Mucosa of descending colon (tissue), 3 donors: ENCODE measurements at places on chromosomes 7 and 10.
A peak's percentile ranks its signal among the peaks of the same experiment; 100 is the strongest.

DNA sequence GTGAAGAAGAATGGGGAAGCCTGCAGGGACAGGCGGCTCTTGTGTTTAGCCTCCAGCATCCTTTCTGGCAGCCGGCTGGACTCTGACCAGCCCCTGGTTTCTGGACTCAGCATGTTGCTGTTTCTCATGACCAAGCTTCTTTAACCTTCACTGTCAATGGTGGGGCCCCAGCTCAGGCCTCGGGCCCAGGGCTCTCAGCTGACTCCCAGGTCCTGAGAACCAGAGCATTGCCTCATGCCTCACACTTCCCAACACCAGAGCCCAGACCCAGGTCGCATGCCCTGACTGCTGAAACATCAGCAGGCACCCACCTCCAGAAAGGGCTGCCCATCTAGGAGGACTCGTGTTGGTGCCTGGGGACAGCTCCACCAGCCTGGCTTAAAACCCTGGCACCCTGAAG is 34.8 kb upstream of the FGFR2 start:
- no peak for DNase-seq

GRCh38 chr7:63038987-63039386 is 959.7 kb upstream of the ZNF722 start:
- no peak for DNase-seq

DNA sequence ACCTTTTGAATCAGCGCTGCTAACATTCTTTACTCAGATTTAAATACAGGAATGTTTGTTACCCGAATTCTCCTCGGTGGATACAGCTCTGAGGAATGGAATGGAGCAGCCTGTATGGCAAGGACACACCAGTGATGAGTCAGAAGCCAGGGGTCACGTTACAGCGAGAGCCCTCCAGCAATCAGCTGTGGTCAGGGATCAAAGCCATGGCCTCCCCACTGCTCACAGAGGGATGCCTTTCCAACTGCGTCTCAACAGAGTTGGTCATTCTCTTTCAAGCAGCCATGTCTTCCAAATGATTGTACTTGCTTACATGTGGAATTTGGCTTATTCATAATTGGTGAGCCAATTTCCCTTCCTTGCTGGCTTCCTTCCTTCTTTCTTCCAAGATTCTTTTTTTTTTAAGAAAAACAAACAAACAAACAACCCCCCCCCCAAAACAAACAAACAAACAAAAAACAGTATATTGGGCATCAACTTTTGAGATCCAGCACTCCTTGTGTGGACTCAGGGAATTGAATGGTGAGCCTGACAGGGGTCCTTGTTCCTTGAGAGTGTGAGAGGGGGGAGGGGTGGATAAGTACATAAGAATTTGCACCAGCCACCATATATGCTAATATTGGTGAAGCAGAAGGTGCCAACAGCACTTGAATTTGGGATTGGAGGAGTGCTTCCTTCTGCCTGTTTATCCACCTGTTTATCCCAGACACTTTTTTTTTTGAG is 100.2 kb downstream of the ATXN7L1 start:
- DNase-seq = no peak

DNA sequence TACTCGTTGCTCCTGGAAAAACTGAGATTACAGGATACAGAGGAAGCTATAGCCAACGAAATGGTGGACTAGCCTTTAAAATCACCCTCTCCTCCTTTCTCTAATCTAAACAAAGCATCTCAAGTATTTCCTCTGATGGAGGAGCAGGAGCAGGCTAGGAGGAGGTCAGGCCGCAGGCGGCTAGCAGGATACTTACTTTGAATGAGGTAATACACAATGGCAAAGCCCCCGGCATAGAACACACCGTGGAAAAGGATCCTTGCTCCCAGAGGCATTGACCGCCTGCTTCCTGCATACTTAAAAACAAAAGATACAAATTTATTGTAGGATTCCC is 64.4 kb downstream of the STK17A start:
- no peak for DNase-seq

- no peak for DNase-seq
Measured at GRCh38 chr7:132882714-132883428, 199.0 kb downstream of the CHCHD3 start.

DNA sequence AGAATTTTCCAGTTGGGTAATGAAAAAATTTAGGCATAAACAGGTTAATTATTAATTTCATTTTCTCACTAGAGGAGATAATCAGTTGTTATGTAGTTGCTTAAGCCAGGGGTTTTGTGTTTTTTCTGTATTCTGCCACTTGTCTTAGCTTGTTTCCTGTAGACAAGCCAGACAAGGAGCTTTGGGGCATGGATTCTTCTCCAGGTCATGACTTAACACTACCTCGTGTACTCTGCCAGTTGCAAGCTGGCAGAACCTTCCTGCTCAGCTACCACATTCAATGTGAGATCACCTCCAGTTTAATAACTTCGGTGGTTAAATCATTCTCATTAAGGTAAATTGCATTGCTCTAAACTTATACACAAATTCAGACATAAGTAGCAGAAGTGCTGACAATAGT is 1.8 kb downstream of the CCM2 start:
- DNase-seq = no peak

DNA sequence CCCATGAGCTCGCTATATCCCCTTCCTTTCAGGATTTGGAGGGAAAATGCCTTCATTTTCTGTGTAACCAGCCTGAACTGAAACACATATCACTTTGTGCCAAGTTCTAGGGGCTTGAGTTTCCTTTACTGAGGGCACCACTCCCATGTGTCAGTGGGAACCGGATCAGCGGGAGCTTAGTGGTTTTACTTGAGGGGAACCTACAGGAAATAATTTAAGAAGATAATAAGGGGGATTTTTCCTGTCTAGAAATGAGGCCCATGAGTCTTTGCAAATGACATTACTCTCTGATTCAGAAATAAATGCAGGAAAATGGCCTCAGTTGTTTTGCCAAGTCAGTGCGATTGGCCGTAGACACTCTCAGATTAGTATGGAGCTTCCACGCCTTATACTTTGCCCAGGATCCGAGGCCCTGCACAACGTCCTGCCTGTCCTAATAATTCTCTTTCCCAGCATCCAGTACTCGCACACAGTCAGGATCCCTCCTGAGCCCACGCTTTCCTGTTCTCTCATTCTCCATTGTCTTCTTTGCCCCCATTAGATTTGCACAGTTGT is 86.4 kb upstream of the LYZL1 start:
- no peak for DNase-seq

- DNase-seq = no peak
Measured at GRCh38 chr7:2242541-2243429, 759 bp downstream of the NUDT1 start.

- no peak for DNase-seq
Measured at GRCh38 chr10:125291836-125292235, 131.5 kb upstream of the CTBP2 start.

DNA sequence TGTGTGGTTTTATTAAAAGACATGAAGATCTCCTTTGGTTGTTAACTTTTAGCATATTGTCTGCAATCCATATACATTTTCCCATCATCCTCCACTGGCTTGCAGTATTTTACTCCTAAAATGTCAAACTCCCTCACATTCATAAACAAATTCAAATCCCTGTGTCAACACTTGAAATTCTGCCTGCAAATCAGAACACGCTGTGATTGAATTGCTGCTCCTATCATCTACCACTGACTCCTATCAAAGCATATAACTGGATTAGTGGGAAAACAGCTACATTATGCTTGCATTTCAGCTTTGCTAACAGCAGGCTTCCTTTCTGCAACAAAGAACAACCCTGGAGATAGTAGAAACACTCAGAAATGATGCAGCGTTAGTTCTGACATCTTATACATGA is 281.8 kb upstream of the HGF start:
- no peak for DNase-seq

- no peak for DNase-seq
Measured at GRCh38 chr10:61764486-61764885, 101.8 kb downstream of the CABCOCO1 start.

DNA sequence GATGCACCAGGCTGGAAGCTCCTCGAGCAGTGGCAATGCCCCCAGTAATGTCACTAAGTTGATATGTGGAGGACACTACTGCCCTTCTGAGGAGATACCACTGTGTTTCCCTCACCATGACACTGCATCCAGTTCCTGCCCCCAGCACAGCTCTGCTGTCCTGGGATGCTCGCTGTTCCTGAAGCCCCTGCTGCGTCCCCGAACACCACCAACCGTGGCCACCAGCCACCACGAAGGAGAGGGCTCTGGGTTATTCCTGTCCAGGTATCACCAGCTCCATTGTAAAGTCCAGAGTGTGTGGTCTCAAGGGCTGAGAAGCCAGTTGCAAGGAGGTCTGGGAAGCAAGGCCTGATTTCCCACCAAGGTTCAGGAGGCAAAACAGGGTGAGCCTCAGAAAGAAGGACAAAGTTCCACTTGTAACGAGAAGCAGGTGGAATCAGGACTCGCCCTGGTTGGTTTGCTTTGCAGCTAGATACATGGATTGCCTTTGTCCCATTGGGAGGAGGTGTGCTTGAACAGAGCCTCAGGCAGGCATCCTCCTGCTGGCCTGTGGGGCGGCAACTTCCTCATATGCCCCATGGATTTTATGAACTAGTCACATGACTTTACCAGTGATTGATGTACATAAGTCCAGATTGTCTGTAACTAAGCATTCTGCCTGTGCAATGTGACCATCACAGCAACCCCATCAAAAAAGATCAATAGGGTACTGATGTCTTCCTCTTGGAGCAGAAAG is 427.0 kb upstream of the VSTM2A start:
- no peak for DNase-seq

- DNase-seq = no peak
Measured at GRCh38 chr10:29472301-29473086, 162.3 kb downstream of the SVIL start.

DNA sequence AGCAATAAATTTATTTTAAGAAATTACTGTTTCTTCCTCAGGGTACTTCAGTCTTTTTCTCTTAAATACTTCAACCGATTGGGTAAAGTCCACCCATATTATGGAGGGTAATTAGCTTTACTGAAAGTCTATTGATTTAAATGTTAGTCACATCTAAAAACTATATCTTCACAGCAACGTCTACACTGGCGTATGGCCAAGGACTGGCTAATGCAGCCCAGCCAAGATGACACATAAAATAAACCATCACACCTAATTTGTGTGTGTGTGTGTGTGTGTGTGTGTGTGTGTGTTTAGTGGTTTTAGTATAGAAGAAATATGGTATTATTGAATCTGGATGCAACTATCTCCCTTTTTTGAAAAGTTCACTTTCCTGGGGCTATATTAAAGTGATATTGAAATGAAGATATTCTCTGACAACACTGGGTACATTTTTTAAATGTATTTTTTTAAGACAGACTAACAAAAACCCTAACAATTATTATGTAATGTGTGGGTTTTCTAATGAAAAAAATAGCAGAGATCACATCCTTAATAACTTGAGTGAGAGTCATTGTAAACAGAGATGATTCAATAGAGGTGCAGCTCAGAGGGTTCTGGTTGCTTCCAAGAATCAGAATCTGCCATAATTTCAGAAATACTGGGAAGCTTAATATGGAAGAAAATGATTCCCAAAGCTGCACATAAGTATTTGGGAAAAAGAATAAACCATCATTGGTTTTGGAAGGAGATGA is 584.2 kb upstream of the MBL2 start:
- no peak for DNase-seq

GRCh38 chr7:605661-606450 is 86.2 kb upstream of the PDGFA start:
- peak; percentile 40 for DNase-seq

DNA sequence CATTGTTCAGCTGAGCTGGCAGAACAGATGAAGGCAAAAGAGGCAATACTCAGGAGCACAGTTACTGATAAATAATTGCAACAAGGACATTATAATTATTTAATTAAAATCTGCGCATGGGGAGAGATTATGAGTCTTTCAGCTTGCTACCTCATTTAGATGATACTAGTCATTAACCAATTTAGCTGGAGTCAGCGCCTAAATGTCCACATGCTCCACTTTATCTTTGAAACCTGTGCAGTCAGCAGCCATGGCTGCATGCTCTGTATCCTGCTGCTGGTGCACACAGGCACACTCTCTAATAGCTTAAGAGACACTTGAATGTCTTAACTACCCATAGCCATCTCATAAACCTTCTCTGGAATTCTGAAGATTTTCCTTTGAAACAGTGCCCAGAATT is 196.8 kb downstream of the PPP1R3A start:
- DNase-seq = no peak

- no peak for DNase-seq
Measured at GRCh38 chr7:90777041-90777440, 180.9 kb downstream of the CDK14 start.

DNA sequence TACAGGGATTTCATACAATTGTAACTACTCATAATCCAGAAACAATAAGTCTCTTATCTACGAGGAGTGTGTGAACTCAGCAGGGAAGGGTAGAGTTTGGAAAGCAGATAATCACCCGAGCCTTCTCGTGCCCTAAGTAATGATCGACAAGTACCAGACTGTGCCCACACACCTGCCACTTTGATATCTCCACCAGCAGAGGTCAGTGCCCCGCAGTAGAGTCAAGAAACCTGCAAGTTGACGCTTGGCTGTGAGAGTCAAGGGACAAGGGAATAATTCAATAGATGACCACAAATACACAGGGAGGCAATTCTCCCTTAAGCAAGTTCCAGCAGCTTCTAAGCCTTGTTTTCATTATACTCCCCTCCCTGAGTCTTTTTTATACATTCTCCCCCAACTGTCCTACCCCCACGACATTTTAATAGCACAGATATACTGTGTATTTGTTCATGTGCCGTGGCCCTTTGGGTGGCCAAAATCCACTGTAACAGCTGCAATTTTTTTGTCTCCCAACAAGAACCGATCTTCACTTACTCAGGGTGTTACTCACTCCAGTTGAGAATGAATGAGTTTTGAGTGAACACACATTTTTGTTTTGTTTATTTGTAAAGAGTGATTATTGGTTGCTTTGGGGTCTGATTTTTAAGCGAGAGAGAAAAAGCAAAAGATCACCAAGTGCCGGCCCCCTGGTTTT is 106.9 kb upstream of the RHEB start:
- no peak for DNase-seq

DNA sequence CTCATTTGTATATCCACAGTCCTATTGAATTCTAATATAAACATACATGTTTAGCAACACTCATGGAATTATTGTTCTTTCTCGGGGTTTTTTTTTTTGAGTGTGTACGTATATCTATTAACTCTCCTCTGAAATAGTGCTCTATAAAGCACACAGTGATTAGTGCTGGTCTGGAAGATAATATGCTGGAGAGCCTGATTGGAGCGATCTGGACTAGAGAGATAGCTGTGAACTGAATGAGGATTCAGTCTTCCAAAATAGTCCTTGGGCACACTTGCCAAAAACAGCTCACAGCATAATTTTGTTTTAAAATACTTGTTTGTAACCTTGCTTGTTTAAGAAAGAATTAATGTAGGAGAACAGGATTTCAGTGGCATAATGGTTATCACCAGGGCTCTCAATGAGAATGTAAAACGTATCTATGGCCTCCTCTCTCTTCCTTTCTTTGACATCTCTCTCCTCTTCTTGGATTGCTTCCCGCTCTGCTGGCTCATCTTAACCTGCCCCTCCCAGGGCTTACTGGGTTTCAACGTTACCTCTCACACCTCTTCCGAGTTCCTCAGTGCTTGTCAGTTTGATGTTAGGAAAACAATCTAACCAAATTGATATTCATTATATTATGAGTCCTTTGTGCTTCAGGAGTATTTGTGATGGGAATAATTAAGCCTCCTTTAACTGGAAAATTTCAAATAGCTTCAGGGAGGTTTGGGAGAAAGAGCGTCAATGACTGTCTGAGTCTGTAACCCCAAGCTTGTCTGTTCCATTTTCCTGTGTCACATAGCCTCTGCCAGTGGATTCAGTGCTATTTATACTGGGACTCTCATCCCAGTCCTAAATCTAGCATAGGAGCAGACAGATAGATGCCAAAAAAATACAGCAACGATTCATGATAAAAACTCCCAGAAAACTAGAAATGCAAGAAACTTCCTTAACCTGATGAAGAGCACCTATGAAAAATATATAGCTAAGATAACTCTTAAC is 16.2 kb upstream of the AGK start:
- DNase-seq = no peak

- DNase-seq = no peak
Measured at GRCh38 chr10:74901301-74901700, 74.9 kb downstream of the KAT6B start.
